NCI-H2029 treated with DMSO at 0.1 percent for 48 hours (cell line): ENCODE measurements at places on chromosomes 7 and 10.

- no peak for DNase-seq
Observed at GRCh38 chr10:51821045-51821444, 121.7 kb upstream of the CSTF2T start.

GRCh38 chr10:114283091-114283490, 44.0 kb downstream of the VWA2 start:
- DNase-seq, result no peak

DNA sequence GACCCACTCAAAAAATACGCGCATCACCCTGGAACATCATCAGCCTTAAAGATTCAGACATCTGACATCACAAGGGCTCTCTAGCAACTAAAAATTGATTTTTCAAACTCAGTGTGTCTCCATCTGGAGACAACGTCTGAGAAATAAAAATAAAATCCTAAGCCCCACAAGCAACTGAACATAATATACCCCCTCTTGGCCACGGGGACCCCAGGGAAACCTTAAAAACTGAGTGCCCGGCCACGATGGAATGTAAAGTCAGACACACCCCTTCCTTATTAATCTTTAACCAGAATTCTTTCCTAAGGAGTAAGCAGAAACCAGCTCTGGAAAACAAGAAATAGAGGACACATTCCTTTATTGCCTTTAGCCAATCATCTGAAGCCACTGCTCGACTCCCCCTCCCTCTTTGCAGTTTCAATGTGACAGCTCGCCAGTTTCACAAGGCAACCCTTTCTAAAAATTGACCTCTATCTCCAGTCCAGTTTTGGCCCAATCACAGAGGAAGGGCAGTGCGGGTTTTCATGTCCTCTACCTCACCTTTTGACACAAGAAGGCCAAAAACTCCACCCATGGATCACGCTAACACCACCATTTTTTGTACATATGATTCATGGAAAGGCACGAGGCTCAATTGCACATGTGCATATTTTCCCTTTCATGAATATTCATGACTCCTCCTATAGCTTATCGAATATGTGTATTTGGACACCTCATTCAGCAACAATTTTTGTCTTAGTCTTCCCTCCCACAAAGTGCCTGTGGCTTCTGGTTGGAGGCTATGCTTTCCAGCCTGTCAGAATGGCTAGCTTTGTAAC, 24.2 kb downstream of the IFIT3 start:
- no peak for DNase-seq

DNA sequence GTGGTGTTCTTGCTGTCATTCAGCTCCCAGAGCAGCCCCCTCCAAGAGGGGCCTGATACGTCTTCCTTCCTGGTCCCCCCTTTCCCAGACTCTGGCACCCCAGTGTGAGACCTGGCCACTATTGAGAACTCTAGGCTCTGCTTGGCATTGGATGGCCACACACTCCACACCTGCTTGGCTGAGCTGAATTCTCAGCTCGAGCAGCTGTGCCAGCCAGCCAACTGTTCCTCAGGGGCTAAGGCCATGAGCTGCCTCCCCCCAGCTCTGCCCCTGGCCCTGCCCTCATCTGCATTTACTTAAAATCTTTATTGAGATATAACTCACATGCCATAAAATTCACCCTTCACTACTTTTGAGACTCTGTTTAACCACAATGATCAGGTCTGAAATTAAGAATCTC, 6.7 kb downstream of the TLL2 start:
- no peak for DNase-seq

- DNase-seq, result no peak
Observed at GRCh38 chr7:84043661-84044191, 150.9 kb downstream of the SEMA3A start.

DNA sequence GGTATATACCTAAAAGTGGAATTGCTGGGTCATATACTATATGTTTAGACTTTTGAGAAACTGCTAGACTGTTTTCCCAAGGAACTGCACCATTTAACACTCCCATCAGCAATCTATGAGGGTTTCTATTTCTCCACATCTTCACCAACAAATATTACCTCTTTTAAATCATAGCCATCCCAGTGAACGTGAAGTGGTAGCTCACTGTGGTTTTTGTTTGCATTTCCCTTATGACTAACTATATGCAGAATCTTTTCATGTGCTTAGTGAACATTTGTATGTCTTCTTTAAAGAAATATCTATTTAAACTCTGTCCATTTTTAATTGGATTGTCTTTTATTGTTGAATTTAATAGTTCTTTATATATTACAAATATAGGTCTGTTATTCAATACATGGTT, 115.8 kb upstream of the SEC61G start:
- DNase-seq, result no peak
